NCI-H1092 (cell line): ENCODE measurements at places on chromosomes 1 and 21.

DNA sequence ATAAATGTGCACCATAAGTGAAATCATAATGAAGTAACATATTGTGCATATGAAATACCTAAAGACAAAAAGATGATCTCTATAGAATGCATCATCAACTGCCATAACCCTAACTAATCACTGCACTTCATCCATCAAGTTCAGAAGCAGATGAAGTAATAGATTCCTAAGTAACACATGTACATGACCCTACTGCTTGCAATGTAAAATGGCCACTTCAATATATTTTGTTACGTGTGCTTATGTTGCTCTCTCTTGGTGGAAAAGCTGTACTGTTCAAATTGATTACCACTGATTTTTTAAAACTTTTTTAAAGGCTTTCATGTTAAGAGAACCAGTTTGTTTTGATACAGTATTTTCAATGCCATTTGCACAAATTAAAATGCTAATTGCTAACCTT is 141.8 kb downstream of the TTLL7 start:
- DNase-seq, result no peak

DNA sequence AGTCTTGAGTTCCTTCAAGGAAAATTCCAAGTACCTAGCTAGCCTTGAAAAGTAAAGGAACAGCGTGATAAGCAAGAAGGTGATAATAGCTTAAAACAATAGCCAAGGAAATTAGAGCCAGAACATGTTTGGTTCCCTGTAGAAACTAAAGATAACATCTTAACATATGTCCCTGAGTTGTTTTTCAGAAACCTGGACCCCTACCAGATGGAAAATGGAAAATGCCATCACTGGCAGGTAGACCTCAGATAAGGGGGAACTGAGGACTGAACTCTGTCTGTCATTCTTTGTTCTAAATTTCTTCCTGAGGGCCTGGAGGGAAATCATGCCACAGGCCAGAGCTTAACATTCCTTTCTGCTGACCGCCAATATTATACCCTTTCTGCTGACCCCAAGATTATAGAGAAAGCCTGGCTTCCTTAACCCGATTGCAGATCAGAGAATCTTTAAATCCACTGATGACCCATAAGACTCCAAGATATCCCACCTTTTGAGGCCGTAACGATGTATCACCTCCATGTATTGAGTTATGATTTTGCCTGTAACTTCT is 23.4 kb downstream of the CNIH3 start:
- no peak for DNase-seq

GRCh38 chr1:85224734-85225623 is 24.2 kb upstream of the SYDE2 start:
- peak; percentile 50 for DNase-seq

DNA sequence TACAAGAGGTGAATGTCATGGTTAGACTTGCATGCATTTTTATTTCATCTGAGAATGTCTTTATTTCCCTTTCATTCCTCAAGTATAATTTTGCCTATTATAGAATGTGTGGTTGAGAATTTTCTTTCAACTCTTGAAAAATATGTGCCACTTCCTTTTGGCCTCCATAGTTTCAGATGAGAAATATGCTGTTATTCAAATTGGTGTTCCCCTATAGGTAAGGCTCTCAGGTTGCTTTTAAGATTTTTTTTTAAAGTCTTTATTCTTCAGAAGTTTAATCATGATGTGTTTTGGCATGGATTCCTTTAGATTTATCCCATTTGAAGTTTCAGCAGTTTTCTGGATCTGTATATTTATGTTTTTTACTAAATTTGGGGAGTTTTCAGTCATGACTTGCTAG is 2.1 kb downstream of the MROH7 start:
- no peak for DNase-seq
